ENCODE measurements at places on chromosomes 7 and 10. TPM values are rescaled to one million over a fixed set of nuclear protein-coding genes. Genes with fewer than 3 reads are reported as not detected.

GRCh38 chr10:99521765-99522469 is 10.8 kb upstream of the NKX2-3 start:
- no peak for DNase-seq

DNA sequence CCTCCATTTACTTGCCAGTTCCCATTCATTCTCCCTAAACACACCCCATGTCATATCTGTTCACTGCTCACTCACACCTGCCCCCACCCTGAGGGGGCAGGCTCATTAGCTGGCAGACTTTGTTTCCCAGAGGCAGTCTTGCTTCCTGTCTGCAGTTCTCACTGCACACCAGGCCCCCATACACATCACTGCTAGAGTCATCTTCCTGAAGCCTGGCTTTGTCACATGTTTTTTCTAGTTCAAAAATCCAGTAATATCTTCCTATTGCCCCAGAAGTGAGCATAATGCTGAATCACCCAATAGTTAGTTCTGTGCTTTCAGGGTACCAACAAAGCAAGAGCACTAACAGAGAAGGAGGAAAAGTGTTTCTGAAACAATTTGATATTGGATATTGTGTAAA is 1.9 kb downstream of the LRRC72 start:
- DNase-seq, result no peak

DNA sequence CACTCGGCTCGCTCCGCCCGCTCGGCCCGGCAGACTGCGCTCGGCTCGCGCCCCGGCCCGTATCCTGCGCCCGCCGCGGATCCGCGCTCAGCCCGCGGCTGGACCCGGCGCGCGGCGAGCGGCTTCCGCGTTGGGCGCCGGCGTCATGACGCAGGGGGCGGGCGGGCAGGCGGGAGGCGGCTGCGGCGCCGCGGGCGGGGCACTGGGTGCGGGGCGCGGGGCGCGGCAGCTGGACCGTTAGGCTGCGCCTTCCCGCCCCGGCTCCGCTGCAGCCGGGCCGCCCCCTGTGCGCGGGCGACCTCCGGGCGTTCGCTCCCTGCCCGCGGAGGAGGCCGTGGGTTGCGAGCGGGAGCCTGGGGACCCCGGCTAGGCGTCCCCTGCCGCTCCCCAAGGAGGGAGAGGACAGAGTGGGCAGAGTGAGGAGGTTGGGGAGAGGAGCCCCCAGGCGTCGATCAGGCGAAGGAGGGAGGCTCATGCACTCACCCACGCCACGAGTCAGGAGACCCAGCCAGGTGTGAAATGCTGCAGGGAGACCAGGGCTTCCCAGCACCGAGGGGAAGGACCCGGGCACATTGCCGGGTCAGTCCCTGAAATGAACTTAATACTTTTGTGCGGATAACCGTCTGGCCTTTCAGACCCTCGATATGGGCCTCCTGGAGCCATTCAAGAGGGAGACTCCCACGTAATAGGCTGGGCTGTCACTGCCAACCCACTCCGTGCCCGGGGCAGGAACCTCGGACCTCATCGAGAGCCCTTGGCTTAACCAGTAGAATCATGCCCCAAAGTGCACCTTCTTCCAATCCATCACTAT is at the start of gene PIP4K2A:
Gene PIP4K2A (minus strand): TSS at position 100 of the 811 bp plus-strand sequence. CDS start 252 bp downstream, outside the sequence.
- DNase-seq, result peak; percentile 86

- no peak for DNase-seq
These were observed 724.5 kb downstream of the GRID1 start for GRCh38 chr10:85642082-85642420.

GRCh38 chr10:64142395-64142794 is 621.2 kb downstream of the REEP3 start:
- no peak for DNase-seq

- DNase-seq, result peak; percentile 18
These were observed 70.1 kb upstream of the CABCOCO1 start for GRCh38 chr10:61592581-61592980.

ASAH2 gene
- 0.05 TPM for total RNA-seq

Data from activated CD4-positive, alpha-beta T cell treated with anti-CD3 and anti-CD28 coated beads for 36 hours (primary cell).